Smooth muscle cell of the brain vasculature (primary cell): ENCODE measurements at places on chromosomes 5 and 9.
A peak's percentile ranks its signal among the peaks of the same experiment; 100 is the strongest.

DNA sequence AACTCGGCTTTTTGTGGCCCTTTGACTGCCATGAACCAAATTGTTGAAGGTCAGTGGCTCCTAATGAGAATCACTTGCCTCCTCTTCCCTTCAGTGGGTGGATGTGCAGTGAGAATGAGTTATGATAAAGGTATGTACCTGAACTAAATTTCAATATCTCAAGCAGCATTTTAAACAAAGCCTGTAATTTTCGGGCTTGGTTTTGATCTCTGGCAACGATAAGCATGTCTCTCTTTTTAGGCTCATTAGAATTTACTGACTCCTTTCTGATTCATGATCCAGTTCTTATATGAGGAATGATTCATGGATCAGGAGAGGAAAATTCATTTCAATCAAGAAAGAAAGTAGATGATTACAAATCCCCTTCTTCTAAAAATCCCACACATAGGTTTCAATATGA is 305.5 kb downstream of the ARRDC3 start:
- no peak for DNase-seq

DNA sequence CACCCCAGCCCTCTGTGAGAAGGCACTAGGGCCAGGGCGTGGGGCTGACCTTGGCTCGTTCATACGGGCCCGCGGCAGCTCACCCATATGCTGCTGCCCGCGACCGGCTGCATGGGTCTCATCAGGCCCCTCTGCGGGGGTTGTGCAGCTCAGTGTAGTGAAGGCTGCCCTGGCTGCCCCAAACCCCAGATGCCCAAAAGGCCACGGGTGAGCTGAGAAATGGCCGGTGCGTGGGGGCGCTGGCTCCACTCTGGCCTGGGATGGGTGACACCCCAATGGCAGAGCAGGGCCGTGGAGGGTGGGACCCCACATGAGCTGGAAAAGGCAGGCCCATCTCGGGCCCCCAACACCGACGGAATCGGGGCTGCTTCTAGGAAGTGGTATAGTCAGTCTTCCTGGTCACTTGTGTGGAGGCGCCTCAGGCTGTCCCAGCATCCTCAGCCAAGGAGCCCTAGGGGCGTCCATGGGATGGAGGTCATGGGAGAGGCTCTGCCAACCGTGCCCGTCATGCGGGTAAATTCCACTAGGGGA is 19.4 kb upstream of the LRRC14B start:
- no peak for DNase-seq

DNA sequence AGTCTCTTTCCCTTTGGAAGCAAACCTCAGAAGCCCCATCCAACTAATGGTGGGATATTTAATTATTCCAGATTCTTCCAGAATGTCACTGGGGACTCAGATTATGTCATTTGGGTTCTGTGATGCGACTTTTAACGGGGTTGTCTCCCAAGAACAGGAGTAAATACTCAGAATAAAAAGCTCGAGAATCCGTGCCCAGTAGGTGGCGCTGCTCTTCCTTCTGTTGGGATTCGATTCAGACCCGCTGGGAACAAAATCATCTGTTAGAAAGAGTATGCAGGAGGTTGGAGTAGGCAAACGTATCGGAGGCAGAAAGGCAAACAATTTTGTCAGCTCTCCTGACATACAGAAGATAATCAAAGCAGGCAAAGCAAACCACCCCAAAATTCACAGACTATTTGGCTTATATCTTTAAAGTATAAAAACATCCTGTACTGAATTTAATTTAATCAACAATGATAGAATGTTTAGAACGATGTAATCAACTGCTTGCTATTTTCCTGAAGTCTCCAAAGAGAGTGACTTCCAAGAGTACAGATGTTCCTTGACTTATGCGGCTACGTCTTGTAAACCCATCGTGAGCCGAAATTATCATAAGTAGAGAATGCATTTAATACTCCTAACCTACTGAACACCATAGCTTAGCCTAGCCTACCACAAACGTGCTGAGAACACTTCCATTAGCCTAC is 169.8 kb upstream of the RAI14 start:
- peak; percentile 80 for DNase-seq

GRCh38 chr5:34660444-34660843 is 4.3 kb downstream of the RAI14 start:
- no peak for DNase-seq

DNA sequence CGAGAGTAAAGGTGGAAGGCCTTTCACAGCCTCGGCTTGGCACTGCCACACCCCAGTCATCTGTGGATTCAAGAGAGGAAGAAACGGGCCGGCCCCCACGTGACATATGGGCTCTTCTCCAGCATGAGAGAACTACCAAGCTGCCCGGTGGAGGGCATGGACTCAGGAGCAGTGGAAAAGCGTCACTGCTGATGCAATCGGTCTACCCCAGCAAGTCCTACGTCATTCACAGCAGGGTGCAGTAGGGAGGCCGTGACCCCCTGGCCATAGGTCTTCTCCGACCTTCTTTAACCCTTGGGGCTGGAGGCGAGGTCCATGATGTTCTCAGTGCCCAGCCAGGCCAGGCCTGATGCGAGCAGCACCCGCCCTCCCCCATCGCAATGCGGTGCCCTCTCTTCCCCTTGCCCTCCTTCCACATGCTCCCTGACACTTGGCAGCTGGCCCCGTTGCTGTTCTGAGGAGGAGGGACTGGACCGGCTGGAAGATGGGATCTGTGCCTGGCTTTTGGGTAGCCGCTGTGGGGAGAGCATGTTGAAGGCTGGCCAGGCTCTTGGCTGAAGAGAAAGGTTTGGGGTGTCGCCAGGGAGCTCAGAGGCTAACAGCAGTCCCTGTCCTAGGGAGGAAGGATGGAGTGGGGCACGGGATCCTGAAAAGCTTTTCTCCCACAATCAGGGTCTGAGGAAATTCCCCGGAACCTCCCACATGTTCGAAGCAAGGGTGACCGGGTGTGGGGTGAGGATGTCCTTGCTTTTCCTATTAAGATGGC is 89.8 kb downstream of the LIFR start:
- DNase-seq: peak; percentile 73

DNA sequence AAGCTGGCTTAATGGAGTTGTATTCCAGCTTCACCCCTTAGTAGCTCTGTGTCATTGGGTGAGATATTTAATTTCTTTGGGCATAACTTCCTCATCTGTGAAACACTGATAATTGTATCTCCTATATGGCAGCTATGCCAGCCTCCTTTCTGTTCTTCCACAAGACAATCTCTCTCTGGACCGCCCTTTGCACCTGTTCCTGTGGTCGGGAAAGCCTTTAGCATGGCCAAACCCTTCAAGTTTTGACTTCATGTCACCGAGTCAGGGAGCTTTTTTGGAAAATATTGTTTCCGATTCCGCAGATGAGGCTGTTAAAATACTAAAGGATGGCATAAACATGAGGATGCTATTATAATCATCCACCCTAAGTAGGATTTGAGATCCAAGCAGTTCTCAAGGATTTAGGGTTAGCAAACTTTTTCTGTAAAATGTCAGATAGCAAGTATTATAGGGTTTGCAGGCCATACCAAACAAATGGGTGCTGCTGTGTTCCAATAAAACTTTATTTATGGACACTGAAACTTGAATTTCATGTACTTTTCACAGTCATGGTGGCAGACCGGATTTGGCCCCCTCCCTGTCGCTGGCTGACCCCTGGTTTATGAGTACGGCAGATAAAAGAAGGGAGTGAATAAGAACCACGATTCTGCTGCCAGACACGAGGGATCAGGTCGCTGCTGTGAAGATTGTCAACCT is 695 bp upstream of the NDFIP1 start:
- DNase-seq: no peak

DNA sequence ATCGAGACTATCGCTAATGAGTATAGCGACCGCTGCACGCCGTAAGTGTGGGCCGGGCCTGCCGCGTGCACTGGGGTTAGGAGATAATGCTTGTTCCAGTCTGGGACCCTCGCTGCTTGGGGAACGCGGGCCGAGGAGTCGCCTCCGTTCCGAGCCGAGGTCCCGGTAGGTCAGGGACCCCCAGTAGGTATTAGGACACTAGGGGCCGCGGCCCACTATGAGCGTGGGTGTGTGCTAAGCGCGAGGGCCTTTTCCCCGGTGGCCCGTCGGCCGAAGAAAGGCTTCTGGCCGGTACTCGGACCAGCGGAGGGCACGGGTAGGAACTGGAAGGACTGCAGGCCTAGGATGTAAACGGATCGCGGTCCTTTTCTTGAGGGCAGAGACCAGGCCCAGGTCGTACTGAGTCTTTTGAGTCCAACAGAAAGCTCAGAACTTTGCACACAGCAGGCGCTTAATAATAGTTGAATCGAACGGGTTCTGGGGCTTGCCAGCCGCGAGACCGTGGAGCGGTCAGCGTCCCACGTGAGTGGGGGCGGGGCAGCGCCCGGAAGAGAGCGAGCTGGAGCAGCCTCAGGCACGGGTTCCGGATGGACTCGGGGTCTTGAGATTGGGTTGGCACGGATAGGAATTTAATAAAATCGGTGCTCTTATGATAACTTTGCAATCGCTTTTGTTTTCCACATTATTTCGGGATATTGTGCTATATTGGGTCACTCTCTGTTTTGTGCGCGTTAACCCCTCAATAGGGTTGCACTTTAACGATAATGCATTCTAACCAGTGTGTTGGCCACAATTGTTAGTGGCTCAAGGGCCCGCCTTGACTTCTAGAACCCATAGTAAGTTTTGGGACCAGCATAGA is 733 bp downstream of the HSPA4 start:
- no peak for DNase-seq

- DNase-seq: no peak
These were observed 255.2 kb downstream of the DEPDC1B start for GRCh38 chr5:60444661-60445360.

GRCh38 chr9:78000221-78000620 is 31.4 kb downstream of the GNAQ start:
- no peak for DNase-seq

DNA sequence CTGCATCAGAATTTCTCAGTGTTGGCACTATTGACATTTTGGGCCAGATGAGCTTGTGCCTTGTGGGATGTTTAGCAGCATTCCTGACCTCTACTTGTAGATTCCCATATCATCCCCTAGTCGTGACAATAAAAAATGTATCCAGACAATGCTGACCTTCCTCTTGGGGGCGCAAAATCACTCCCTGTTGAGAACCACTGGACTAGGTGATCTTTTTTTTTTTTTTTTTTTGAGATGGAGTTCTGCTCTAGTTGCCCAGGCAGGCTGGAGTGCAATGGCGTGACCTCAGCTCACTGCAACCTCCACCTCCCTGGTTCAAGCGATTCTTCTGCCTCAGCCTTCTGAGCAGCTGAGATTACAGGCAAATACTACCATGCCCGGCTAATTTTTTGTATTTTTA is 22.6 kb downstream of the STXBP1 start:
- no peak for DNase-seq

GRCh38 chr5:372996-373709 is 51.6 kb downstream of the AHRR start:
- no peak for DNase-seq

DNA sequence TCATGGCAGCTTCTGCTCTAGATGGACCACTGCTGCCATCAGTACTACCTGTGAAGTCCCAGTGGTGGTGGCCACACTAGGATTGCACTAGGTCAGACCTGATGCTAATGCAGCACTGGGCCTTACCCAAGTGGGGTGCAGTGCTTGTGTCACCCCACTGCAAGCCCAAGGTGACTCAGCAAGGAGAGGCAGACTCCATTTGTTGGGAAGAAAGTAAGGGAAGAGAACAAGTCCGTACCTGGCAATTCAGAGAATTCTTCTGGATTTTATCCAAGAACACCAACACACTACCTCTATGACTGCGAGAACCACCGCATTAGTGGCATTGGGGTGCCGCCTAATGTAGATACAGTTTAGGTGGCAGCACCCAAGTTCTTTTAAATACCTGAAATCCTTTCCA is 34.0 kb upstream of the TYRP1 start:
- no peak for DNase-seq

DNA sequence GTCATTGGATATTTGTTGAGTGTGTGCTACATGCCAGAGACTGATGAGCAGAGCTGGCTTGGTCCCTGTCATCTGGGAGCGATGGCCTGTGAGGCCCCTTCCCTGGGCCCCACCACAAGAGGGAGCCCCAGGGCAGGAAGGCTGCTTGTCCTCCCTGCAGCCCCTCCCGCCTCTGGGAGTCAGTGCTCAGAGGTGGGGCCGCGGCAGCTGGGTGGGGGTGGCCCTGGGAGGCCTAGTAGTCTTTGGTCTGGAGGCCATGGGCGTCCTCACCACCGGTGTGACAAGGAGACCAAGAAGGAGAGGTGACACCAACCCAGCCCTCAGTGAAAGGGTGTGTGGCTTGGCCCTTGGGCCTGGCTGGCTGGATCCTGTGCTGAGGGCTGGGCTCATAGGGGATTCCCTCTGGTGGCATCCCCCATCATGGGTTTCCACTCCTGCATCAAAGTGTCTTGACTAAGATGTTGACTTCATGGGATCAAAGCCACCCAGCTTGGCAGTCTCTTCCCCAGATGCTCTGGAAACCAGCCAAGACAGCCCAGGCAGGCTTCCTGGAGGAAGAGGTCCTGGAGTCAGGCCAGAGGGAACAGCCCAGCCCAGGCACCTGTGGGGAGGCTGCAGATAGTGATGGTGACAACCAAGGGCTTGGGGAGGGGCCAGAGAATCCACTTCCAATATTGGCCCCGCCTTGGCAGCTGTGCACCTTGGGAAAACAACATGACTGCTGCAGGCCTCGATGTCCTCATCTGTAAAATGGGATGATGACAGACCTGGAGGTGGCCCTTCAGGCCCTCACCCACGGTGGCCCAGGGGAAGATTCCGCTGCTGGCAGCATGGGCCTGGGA is 166.7 kb downstream of the GAPVD1 start:
- DNase-seq: no peak

DNA sequence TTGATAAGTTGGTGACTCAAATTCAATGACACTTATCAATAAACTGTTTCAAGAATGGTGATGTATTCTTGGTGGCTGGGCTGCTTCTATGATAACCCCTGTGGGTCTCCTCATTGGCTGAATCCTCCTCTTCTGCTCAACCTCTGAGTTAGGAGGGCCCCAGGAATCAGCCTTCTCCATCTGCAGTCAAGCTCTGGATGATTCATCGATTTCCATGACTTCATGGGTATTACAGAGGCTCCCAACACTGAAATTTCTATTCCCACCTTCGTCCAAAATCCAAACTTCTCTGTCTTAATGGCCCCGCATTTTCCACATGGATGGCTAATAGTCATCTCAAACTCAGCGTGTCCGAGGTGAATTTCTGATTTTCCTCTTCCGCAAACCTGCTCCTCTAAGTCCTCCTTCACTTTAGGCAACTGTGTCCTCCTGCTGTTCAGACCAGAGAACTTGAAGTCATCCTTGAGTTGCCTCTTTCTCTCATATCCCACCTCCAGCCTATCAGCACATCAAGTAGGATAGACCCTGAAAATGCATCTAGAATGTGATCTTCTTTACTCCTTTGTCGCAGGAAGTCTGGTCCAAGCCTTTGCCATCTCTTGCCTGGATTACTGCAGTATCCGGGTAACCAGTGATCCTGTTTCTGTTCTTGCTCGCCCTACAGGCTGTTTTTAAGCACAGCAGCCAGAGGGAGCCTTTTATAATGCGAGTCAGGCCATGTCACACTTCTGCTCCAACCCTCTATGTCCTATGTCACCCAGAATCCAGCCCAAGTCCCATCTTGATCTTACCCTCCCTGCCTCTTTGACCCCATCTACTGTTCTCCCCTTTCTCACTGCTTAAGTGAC is 41.4 kb upstream of the IL7R start:
- DNase-seq: no peak

DNA sequence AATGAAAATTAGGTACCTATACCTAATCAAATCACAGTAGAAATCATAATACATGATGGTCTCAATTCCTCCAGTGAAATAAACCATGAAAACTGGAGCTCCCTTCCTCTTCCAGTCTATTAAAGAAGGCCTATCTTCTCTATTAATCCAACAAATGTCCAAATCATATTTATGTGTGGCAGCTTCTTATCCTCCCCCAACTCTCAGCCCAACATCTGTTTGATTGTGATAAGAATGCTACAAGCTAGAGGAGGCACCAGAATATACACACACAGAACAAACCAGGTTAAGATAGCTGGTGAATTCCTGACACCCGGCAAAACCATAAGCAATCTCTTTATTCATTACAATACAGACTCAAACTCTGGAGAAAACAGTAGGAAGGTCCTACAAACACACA is 110.8 kb downstream of the FBXL17 start:
- no peak for DNase-seq
